ENCODE measurements at places on chromosomes 7 and 10.

- DNase-seq = no peak
Observed at GRCh38 chr10:77320971-77321471, 316.6 kb downstream of the KCNMA1 start.

- no peak for DNase-seq
Observed at GRCh38 chr7:75945297-75946168, 30.6 kb downstream of the POR start.

- DNase-seq = no peak
Observed at GRCh38 chr10:24821986-24822385, 98.3 kb upstream of the ARHGAP21 start.

DNA sequence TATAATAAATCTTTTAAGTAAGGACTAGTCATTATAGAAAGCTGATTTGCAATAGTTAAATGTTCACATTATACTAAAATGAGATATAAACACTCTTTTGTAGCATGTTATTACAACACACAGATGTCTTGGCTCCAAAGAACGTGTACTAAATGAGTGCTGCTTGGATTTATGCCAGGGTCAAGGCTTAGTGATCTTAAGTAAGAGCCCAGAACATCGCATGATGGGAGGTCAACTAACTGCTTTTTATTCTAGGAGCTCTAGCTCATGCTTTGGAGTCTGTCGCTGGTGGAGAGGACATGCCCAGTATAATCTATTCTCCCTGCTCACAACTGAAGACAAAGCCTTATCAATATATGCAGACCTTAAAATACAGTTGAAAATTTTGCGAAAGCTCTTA lies 315.1 kb downstream of the BBS9 start:
- no peak for DNase-seq

DNA sequence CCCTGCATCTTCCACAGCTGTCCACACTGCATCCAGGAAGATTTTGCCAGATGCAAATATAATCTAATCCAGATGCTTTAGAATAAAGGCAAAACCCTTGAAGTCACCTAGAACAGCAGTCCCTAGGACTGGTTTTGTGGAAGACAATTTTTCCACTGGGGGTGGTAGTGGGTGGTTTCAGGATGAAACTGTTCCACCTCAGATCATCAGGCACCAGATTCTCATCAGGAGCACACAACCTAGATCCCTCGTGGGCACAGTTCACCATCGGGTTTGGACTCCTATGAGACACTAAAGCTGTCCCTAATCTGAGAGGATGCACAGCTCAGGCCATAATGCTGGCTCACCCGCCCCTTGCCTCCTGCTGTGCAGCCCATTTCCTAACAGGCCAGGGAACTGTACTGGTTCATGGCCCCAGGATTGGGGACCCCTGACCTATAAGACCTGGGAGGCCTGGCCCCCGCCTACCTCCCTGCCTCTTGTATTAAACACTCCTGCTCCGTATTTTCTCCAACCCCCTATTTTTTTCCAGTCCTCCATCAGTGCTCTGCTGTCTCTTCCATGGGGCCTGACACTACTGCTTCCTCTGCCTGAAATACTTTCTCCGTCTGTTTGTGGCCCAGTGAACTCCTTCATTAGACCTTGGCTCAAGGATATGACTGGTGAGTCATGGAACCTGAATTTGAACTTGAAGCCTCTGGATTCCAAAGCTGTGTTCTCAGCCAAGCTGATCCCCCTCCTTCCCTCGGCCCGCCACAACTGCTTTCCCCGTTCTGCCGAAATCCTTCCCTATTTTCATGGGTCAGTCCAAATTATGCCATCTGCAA lies 79.9 kb upstream of the RHEB start:
- DNase-seq = no peak

- DNase-seq = no peak
Observed at GRCh38 chr7:27548304-27548703, 114.4 kb downstream of the HIBADH start.

GRCh38 chr10:89121764-89122020 lies 85.4 kb downstream of the CH25H start:
- no peak for DNase-seq

- no peak for DNase-seq
Observed at GRCh38 chr7:55251911-55252310, 113.2 kb upstream of the LANCL2 start.

- DNase-seq = no peak
Observed at GRCh38 chr7:44761207-44762161, 12.8 kb downstream of the ZMIZ2 start.

DNA sequence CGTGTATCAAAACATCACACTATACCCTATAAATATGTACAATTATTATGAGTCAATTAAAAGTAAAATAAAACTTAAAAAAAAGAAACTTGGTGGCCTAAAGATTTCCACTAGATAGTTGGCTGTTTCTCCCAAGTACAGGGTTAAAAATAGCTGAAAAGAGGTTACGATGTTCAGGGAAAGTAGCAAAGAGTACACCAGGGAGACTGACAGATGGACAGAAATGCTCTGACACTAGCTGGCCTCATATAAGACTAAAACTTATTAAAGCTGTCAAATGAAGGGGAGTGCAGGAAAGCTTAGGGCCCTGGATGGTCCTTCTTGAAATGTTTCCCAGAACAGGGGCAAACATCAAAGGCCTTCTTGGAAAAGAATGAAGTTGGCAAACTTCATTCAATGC lies 51.3 kb downstream of the TCAF1 start:
- DNase-seq = no peak

DNA sequence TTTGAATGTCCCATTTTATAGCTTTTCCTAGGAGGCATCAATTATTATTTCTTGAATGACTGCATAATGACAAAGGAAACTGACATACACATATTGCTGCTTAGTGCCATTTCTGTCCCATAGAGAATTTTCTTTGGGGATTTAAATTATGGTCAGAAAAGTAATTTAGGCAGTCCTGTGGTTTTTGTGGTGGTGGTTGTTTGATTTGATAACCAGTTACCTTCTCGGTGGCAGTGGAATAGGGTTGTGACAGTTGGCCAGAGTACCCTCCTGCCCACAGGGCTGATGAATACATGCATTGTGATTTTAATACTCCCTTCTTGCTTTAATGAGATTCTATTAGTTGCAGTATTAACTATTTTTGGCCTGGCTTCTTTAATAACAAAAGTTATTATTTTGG lies 6.6 kb upstream of the SGCE start:
- no peak for DNase-seq

DNA sequence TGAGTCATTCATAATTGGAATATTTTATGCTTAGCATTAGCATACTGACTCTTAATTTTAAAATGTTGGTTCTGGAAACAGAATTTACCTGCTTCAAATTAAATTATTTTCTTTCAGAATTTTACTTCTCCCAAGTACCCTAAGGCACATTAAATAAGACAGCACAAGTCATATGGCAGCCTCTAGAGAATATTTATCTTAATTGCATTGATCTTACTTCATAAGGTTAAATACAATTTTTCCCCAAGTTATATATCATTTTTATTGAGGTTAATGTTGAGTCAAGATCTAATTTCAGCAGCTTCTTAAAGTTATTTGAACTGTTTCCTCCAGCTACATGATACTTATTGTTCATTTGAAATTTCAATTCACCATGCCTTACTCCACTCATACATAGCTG lies 123.1 kb upstream of the IMMP2L start:
- DNase-seq = no peak

- no peak for DNase-seq
Observed at GRCh38 chr10:77898323-77899079, 28.1 kb downstream of the DLG5 start.

- no peak for DNase-seq
Observed at GRCh38 chr10:99926925-99927720, 82.6 kb downstream of the DNMBP start.

DNA sequence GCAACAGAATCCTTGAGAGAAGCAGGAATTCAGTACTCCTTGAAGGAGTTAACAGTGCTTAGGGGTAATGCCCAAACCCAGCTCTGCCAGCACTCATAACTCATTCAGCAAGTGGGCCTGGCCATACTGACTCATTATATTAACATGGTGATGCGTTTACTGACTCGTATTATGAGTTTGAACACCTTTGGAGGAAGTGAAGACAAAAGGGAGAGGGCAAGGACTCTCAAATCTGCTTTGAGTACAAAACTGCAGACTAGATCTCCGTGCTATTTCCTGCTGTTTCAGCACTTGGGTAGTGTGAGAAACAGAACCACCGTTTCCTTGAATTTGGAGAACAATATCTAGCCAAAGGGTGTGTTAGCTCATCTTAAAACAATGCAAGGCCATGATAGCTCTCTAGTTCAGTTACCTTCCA lies 30.8 kb downstream of the SLC16A9 start:
- DNase-seq = no peak

DNA sequence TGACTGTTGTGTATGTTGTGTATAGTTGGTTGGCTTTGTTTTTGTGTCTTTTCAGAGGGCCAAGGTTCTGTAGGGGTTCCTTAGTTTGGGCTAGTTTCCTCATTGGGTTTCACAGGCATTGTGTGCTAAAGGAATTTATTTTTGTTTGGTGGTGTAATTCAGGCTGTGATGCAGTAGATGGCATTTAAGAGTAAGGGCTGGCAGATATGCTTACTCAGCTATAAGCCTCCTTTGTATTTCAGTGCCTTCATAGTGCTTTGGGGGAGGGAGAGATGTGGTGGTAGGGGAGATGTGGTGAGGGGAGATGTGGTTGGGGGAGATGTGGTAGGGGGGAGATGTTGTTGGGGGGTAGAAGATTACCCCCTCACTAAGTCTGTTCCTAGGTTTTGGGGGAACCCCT lies 91.7 kb downstream of the SLC25A40 start:
- DNase-seq = no peak

GRCh38 chr7:112462236-112462635 lies 12.0 kb downstream of the IFRD1 start:
- DNase-seq = no peak

- DNase-seq = no peak
Observed at GRCh38 chr7:2776401-2776800, 67.7 kb downstream of the GNA12 start.

DNA sequence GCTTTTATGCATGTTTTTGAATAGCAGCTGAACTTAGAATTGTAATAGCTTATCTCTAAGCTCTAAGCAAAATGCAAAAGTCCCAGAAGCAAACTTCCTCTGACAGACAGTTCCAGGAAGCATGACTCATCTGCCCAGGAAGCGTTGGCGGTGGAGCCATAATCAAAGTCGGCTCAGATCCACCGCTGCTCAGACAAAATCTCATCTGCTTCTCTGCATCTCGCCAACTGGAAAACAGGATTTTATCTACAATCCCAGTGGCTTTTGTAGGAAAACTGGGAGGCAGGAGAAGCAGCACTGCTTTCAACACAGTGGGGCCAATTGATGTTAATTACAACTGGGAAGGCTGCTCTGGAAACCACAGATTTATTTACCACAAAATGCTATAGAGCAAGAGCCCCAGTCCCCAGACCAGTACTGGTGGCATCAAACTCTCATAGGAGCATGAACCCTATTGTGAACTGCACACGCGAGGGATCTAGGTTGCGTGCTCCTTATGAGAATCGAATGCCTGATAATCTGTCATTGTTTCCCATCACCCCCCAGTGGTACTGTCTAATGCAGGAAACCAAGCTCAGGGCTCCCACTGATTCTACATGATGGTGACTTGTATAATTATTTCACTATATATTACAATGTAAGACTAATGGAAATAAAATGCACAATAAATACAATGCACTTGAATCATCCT lies 99.9 kb downstream of the CUBN start:
- no peak for DNase-seq

- DNase-seq = peak; percentile 78
Observed at GRCh38 chr7:112566442-112567324, 85.9 kb downstream of the LSMEM1 start.

DNA sequence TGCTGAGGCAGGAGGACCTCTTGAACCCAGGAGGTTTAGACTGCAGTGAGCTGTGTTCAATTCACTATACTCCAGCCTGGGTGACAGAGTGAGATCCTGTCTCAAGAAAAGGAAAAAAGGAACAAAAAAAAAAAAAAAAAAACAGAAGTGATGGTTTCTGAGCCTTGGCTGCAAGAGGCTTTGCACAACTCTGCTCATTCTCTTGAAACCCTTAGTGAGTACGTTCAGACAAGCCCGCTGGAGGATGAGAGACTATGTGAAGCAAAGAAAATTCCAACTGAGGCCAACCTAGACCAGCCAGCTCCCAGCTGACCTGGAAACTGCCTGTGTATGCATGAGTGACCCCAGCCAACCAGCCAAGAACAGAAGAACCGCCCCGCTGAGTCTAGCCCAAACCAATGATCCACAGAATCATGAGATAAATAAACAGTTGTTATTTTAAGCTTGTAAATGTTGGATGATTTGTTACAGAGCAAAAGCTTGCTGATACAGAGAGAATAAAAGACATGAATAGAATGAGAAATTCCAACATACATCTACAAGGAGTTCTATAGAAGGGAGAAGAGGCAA lies 50.6 kb upstream of the FZD9 start:
- DNase-seq = no peak

DNA sequence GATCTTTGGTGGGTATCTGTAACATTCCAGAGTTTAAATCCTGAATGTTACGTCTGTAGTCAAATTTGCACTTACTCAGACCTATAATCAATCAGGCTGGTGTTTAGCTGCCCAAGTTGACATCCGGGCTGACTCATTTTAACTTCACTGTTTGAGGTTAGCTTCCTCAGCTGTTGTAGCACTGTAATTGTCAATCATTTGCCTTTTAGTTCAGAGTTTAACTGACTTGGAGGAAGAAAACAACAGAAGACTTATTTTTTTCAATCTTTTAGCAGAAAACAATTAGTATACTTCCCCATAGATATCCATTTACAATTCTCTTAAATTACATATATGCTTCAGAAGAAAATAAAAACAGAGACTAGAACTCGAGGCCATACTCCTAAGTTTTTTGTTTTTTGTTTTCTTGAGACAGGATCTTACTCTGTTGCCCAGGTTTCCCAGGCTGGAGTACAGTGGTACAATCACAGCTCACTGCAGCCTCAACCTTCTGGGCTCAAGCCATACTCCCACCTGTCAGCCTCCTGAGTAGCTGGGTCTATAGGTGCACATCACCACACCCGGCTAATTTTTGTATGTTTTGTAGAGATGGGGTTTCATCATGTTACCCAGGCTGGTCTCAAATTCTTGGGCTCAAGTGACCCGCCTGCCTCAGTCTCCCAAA lies 38.5 kb upstream of the LRRC17 start:
- DNase-seq = no peak

DNA sequence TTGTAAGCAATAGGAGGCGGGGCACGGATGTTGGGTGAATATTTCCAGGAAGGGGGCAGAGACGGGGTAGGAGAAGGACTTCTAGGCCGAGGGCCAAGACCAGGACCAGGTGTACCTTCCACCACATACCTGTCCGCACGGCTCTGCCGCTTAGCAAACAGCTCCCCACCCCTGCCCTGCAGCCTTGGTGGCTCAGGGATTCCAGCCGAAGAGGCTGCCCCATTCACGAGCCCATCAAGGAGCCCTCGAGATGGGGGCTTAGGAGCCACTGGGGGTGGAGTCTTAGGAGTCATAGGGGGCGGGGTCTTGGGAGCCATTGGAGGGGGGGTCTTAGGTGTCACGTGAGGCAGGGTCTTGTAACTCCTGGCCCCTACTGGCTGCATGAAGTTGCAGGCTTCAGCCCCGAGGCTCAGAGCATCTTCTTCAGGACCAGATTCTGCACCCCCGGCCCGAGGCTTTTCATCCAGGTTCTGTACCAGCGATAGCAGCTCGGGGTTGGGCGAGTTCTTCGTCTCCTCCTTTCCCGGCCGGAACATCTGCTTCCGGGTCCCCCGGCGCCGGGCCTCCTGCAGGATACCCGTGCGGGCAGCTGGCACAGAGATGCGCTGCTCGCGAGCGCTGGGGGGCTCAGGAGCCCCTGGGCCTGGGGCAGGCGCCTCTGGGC lies 6.1 kb upstream of the MYOZ1 start:
- peak; percentile 49 for DNase-seq

Data from NCI-H1092 (cell line).